GM06990 (cell line): ENCODE measurements at places on chromosomes 12 and 14.

GRCh38 chr14:29705801-29706200 is 221.8 kb downstream of the PRKD1 start:
- DNase-seq, result no peak

- no peak for DNase-seq
Observed at GRCh38 chr12:32010631-32011336, 51.6 kb downstream of the RESF1 start.

DNA sequence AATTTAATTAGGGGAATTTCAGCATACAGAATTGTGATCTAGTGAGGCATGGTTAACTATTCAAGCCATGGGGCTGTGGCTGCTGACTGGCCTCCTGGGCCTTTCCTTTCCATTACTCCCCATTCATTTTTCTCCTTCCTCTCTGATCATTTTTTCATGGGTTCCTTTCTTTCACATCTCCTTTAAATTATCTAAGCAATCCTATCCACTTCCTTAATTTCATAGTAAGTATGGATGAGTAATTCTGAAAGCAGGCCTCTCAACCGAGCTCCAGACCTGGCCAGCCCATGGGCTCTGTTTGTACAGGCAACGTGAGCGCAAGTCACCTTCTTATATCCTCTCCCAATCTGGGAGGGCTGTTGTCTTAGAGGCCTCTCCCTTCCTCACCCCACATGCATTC is 13.4 kb downstream of the CKAP4 start:
- no peak for DNase-seq

DNA sequence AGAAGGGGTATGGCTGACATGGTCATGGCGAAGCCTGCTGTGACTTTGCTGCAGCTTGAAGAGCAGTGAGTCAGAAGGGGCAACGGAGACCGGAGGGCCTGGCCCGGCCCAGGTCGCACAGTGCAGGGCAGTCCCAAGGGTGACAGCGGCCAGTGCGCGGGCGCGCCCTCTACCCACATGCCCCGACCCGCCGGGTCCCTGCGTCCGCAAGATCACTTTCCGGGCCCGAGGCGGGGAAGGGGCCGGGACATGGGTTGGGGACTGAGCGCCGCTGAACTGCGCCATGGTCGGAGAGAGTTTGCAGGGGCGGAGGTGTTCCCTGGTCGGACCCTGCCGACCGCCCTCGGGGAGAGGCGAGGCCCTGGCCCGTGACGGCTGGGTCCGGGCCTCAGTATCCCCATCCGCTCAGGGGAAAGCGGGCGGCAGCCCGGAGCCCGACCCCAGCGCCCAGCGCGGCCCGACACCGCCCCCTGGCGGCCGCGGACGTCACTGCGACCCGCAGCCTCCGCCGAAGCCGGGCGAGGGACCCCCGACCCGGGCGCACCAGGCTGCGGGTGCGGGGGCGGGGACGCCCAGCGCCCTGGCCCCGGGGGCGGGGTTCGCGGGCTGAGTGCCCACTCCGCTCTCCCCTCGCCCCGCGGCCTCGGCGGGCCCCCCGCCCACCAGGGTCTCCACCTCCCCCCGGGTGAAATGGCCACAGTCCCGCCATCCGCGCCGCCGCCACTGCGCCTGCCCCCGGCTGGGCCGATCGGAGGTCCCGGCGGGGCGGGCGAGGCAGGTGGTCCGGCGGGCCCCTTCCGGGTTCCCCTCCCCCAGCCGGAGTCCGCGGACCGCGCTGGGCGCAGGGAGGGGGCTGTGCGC is 7.2 kb upstream of the ANKRD9 start:
- peak; percentile 65 for DNase-seq

DNA sequence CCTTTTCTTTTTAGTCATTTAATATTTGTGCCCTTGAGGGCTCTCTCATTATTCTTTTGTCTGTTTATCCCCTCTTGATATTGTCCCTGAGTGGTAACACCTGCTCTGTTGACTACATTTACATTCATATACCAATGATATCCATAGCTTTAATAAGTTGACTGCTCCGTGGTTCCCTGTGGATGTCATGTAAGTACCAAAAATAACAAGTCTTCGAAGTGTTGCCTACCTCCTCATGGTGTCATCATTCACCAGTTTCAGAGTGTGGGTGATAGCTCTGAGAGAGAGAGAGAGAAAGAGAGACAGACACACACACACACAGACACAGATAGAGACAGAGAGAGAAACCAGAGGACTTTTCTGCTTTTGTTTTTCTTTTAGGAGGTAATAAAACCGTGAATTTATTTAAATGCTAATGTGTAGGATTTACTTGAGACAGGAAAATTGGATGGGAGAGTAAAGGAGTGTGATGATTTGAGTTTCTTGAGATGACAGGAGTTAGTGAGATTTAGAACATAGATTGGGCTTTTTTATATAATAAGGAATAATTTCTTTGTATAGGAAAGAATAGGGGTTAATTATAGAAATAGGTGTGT is 52.2 kb downstream of the PAPOLA start:
- no peak for DNase-seq

DNA sequence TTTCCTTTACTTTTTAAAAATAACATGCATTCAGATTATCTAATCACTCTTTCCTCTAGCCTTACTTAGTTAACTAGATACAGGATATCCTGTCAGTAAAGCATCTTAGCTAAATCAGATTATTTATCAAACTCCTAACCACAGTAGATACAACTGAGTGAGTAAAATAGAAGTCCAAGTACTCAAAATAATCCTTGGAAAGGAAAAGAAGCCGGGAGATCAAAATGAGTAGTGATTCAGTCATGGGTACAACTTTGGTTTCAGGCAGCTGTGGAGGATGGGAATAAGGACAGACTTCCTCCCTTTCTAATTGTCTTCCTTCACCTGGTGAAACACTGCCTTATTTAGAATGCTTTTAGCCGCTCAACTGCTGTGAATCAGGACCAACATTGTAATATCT is 29.4 kb downstream of the GNG2 start:
- DNase-seq, result no peak

- DNase-seq, result no peak
Observed at GRCh38 chr12:124709722-124710687, 142.6 kb upstream of the NCOR2 start.

DNA sequence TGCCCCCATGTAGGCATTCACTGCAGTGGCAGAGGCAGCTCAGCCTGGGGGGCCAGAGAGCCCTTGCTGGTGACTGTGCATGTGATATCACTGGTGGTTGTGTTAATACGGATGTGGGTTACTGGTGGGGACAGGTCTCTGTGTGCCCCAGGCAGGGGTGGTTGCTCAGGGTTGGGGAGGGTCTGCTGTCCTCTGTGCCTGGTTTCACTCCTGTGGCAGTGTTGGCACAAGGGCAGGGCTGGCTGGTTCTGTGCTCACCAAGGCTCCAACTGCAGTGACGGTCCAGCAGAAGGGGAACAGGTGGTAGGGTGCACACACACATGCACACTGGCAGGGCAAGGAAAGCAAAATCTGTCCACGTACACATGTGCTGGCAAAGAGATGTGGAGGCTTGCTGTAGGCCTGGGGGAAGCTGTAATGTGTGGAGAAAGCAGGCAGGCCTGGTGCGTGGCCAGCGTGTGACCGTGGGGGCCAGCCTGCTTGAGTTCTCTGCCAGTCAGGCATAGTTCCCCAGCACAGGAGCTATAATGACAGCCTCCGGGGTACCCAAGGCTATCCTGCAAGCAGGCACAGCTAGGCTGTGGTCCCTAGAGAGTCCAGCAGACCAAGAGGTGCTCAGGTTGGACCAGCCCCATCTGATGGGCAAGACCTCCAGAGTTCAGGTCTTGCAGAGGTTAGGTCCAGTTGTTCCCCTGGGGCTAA is 254.6 kb downstream of the FBXL14 start:
- DNase-seq, result no peak

- no peak for DNase-seq
Observed at GRCh38 chr12:62006076-62006732, 254.0 kb upstream of the USP15 start.

DNA sequence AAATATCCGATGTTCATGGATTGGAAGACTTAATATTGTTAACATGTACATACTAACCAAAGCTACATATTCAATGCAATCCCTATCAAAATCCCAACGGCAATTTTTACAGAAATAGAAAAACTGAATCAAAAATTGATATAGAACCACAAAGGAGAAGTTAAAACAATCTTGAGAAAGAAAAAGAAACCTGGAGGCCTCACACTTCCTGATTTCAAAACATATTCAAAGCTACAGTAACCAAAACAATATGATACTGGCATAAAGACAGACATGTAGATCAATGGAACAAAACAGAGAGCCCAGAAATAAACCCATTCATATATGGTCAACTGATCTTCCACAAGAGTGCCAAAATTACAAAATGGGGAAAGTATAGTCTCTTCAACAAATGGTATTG is 5.4 kb upstream of the PELI2 start:
- DNase-seq, result no peak

GRCh38 chr12:59084511-59085375 is 164.4 kb upstream of the LRIG3 start:
- no peak for DNase-seq

DNA sequence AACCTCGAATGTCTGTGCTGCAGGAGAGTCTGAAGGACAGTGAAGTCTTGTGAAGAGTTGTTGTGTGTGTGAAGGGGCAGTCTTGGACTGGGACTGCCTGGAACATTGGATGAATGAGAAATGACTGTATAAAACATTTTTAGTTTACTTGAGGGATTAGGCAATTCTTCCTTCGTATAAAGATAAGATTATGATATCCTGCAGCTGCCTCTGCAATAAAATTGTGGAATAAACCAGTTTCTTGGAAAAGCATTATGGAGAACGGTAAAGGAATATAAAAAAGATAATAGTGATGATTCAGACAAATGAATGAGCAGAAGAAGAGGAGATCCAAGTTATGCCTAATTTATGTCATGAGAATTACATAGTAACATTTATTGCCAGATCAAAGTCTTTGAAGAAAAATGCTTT is 30.9 kb upstream of the LUM start:
- no peak for DNase-seq

- DNase-seq, result no peak
Observed at GRCh38 chr12:106994579-106995220, 7.8 kb upstream of the MTERF2 start.

DNA sequence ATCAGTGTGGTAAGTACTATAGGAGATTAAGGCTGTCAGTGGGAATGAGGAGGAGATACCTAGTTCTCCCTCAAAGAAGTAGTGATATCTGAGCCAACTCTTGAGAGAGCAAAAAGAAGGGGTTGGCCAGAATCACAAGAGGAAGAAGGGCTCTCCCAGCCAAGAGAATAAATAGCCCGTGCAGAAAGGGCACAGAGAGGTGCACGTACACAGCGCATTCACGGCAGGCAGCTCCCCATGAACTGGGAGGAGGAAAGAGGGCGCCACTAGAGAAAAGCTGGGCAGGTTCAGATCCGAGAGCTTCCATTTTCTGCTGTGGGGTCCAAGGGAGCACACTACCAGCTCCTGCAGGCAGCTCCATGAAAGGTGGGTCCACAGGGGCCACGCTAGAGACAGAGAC is 59.9 kb downstream of the PPP2R5E start:
- DNase-seq, result no peak

DNA sequence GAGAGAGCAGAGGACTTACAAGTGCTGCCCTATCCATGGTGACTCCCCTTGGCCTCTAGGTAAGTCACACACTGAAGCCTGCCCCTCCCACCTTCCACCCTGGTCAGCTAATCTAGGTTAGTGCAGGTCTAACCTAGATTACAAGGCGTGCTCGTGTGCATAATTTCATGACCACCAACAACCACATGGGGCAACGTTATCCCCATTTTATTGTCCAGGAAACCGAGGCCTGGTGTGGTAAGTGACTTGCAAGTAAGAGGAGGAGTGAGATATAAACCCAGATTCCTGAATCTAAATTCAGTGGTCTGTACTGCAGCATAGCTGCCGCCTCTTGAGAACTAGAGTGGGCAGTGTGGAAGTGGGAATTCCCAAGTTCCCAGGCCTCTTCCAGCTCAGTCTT is 171.1 kb downstream of the DAD1 start:
- DNase-seq, result no peak

DNA sequence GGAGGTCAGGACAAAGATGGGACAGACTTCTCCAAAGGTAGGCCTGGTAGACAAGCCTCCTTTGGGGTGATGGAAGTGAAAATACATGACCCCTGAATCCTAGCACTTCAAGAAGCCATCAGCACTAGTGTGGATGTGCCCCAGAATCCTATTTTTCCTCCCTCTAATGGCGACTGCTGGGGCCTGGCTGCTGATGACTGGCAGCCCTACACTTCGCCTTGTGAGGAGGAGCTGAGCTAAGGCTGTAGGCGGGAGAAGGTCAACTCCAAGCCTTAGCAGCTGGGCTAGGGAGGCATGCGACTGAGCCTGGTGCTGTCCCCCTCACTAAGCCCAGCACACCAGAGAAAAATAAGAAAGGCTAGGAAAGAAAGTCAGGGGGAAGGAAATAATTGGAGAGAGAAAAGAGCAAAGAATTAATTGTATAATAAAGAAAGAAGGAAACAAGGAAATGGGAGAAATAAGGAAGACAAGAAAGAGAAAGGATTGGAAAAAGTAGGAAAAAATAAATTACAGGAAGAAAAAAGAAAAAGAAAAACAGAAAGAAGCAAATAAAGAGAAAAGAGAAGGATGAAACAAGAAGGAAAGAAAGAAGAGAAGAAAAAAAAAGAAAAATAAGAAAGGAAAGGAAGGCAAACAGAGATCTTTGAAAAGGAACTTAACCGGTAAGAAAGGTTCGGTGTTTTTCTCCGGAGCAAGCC is 4.7 kb upstream of the HOXC10 start:
- no peak for DNase-seq

GRCh38 chr12:88325076-88325815 is 183.1 kb downstream of the TMTC3 start:
- DNase-seq, result no peak

DNA sequence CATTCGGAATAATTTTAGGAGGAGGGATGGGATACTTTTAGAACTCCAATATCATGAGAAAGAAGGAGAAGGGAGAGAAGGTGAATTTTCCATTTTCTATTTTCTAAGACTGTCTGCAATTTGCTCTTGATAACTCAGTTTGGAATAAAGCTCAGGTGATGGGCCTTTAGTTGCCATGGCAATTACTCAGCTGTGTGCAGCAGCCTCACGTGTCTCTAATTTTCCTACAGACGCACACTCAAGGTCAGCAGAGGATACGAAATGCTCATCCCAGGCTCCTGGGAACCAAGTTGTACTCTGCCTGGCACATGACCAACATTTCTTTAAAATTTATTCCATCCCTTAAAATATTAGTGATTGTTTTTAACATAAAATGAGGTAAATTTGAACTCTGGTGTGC is 76.7 kb downstream of the TTC8 start:
- DNase-seq, result no peak

GRCh38 chr12:89924191-89924590 is 215.6 kb upstream of the ATP2B1 start:
- no peak for DNase-seq

DNA sequence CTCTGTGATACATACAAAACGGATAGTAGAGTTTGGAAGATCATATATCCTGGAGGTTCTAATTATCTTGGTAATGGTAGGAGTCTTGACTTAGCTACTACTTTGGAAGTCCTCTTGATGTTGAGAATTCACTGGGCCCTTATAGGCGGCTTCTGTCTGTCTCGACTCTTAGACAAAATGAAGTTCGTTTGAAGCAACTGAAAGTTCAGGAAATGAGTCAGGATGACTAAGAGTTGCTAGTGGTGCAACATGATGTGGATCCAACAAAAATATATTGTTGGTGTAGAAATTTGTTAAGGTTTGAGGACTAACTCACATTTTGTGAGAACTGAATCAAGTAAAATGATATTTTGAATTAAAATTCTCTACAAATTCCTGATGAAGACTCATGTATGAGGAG is 272.7 kb downstream of the AEBP2 start:
- DNase-seq, result no peak

- no peak for DNase-seq
Observed at GRCh38 chr12:52214421-52214802, 18.6 kb upstream of the KRT7 start.
